ENCODE measurements at places on chromosomes 3 and 15.

DNA sequence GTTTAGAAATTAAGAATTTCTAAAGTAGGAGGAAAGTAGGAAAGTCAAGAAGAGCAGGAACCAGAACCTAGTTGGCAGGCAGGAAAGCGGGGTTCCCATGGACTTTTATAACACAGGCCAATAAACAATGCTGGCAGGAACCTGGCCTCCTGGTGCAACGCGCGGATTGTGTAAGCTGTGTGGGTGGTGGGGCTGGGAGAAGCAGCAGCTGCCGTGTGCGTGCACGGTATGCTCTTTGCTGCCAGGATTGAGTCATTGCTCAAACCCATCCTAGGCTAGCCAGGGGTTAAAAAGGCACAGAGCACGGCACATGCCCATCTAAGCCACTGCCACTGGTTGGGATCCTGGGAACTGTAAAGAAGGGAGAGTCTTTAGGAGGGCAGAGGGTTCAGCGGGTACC is 209.9 kb upstream of the RGMA start:
- DNase-seq, result no peak

DNA sequence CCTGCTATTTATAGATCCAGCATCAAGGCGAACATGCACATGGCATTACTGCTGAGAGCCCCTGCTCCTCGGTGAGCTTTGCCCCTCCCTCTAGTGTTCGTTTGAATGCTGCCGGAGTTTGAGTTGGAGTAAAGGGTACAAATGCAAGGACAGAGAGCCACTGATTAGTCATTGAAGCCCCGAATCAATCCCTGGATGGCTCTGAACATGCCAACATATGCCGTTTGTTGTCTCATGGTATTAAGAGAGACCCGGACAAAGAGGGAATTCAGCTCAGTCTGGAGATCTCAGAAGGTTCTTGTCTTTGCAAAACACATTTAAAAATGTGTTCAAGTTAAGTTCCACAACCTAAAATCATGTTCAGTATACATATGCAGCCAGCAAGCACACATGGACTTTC is 789.2 kb upstream of the NR2F2 start:
- DNase-seq, result no peak

GRCh38 chr3:149494022-149494758 is 19.7 kb downstream of the TM4SF4 start:
- DNase-seq, result no peak

- DNase-seq, result no peak
Observed at GRCh38 chr3:47984075-47984728, 32.0 kb downstream of the MAP4 start.

GRCh38 chr3:65170390-65171042 is 482.7 kb upstream of the ADAMTS9 start:
- no peak for DNase-seq

GRCh38 chr15:101126618-101127505 is 125.0 kb downstream of the CHSY1 start:
- no peak for DNase-seq

- no peak for DNase-seq
Observed at GRCh38 chr15:77243716-77244401, 172.9 kb upstream of the TSPAN3 start.

Measured in NCI-H1417 treated with DMSO at 0.1 percent for 48 hours (cell line).